COR-L47 (cell line): ENCODE measurements at places on chromosomes 13 and 19.

DNA sequence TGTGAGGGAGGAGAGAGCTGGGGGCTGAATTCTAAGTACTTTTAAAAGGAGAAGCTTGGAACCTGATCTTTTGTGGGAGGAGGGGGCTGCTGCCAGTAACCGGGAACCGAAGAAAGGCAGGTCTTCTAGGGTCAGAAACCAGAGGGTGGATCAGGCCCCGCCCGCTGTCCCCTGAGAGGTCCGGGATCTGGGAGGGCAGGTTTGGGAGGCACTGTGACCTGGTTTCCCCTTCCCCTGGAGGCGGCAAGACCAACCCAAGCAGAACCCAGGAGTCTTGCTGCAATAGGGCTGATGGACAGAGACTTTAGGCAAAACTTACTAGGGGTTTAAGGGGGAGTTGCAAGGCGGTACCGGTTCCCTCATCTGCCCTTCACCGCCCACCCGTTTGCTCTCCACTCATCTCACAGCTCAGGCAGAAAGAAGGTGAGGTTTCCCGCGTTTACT lies 707 bp upstream of the KLK8 start:
- no peak for DNase-seq

GRCh38 chr13:108779308-108779707 lies 149.9 kb downstream of the MYO16 start:
- no peak for DNase-seq

- DNase-seq = no peak
Measured at GRCh38 chr13:37615276-37615675, 16.7 kb upstream of the POSTN start.

GRCh38 chr19:56547535-56547934 lies 8.8 kb downstream of the ZFP28 start:
- no peak for DNase-seq

DNA sequence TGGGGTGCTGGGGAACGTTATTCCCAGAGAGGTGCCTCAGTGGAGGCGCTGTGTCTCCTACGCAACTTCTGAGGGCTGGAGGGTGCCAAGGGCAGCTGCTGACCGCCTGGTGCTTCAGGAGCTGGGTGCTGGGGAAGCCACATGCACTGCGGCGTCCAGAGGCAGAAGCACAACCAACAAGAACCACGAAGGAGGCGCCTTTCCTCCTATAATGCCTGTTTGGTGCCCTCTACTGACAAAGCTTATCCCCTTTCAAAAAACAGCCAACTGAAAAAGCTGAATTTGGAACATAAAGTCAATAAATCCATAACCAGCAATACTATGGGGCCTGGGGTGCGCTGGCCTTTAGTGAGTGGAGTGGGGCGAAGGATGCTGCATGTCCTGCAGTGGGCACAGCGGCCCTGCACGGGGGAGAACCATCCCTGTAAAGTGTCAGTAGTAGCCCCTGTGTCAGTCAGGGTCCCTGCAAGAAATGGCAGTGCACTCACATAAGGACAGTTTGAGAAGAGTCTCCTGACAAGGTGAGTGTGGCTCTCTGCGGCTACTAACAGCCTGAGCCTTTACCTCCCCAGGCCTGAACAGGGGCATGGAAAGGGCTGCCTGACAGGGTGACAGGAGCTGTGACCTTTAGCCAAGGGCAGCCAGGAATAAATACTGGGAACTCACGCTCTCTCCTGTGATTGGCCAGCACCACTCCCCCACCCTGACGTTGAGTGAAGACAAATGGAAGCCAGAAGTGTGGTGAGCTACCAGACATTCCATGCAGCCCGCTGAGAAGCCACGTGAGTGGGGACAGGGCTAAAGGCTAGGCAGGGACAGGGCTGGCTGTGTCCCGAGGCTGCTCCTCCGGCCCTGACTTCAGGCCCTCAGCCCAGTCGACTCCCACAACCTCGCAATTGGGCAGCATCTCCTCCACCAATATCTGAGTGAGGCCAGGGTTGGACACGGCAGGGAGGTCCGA lies 4.5 kb upstream of the B3GNT8 start:
- no peak for DNase-seq

- peak; percentile 27 for DNase-seq
Measured at GRCh38 chr19:33125929-33126388, 6.0 kb upstream of the WDR88 start.

GRCh38 chr13:110492679-110493593 lies 68.6 kb downstream of the RAB20 start:
- no peak for DNase-seq
